ENCODE measurements at places on chromosomes 3 and 15.

DNA sequence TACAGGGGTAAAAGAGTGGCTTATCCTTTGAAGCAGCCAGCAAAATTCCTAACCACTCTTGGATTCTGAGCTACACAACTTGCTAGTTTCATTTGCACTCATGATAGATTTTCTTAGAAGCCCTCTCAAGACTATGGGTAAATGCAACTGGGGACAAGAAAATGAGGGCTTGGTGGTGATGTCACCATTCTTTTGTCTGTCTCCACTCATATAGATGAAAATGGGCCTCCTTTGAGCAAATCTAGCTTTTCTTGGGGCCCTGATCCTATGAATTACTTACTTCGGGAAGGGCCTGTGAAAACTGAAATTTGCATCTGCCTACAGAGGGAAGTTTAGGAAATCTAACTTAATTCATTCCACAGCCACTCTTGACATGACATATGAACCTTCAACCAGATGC is 486.3 kb downstream of the MAGI1 start:
- DNase-seq: no peak

GRCh38 chr3:114110439-114110838 is 53.9 kb downstream of the QTRT2 start:
- no peak for DNase-seq

GRCh38 chr15:88664151-88664778 is 25.4 kb downstream of the ISG20 start:
- DNase-seq: peak; percentile 64

DNA sequence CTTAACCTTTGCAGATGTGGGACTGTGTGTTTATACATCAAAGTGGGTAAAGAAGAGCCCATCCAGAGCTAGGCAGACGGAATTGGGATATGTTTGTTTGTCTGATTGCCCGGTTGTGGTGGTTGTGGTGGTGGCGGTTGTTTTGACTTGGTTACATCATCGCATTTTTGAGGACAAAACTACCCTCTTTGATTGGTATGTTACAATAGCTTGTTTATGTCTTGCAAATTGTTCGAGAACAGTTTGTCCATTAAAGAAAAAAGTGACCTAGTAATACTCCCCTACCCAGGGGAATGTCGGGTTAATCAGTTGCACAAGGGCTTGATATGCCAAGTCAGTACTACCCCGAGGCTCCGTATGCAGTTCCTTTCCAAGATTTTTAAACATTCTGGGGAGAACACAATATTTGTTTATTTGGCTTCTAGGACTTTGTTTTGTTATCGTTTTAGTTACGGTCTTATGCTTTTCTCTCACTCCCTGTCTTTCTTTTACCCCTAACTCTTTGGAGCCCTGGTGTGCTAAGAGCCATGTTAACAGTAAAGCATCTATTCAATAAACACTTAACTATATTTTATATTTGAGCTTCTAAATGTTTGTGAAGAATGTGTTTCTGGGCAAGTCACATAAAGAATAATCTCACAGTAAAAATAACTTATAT is 315.4 kb downstream of the LPP start:
- DNase-seq: no peak

DNA sequence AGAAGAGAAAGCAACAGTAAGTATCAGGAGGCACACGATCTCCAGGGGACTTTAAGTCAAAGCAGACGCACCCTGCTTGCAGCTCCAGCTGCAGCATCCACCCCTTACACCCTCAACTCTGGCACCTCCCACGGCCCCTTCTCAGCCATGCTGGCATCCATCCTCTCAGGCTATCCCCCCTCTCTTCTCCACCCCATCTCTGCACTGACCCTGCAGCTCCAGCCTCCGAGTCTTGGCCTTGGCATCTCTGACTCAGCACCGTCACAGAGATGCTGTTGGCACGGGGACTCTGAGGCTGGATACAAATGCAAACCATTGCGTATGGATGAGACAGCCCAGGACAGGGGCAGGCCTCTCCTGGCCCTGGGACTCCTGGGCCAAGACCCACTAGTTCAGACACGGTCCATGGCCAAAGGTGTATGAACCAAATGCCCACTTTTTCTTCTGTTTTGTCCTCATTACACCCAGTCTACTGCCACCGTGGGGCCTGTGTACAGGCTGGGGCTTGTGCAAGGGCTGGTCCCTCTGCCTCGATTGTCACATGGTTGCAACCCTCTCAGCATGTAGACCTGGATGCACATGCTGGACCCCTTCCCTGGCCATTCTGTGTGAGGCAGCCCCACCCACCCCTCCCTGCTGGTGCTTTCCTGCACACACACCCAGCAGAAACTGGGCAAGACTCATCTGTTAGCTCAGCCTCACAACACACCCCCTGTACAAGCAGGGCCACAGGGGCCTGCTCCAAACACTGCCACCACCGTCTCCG is 18.7 kb upstream of the ZXDC start:
- DNase-seq: no peak

- no peak for DNase-seq
These were observed 108.1 kb downstream of the TPRA1 start for GRCh38 chr3:127482216-127483004.

- no peak for DNase-seq
These were observed 435.7 kb downstream of the NAALADL2 start for GRCh38 chr3:175294793-175295192.

GRCh38 chr3:140610544-140610943 is 67.3 kb upstream of the TRIM42 start:
- no peak for DNase-seq

- DNase-seq: no peak
These were observed 361.0 kb downstream of the SQOR start for GRCh38 chr15:45995800-45996199.

DNA sequence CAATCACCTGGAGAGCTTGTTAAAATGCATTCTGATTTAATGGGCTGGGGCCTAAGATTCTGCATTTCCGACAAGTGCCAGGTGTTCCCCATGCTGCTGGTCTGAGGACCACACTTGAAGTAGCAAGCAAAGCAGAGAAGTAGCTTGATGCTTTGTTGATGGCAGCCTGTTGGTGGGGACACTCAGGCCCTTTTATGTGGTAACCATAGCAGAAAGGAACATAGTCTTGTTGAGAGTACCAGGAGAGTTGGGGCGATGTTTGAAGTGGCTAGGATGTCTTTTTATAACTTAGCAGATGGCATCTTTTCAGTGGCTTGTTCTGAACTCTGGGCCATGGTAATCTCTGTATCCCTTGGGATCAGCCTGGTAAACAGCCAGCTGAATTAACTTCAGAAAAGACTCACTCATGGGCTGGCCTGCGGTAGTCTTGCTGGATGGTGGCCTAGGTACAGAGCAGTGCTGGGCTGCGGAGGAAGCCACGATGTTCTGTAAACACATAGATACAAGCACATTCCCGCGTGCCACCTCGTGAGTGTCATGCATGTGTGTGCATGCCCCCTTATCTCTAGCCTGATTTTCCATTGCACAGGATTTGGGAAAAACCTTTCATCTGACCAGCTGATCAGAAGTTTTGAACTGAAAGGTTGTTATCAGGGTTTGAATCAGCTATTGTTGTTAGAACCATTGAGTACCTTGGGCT is 292.4 kb upstream of the LRRFIP2 start:
- DNase-seq: no peak

- no peak for DNase-seq
These were observed at the start of gene KCNH8 for GRCh38 chr3:19147905-19148767. Gene KCNH8, plus strand, starts transcription at chr3:19148510. Its CDS starts 210 bp downstream, at chr3:19148720.

DNA sequence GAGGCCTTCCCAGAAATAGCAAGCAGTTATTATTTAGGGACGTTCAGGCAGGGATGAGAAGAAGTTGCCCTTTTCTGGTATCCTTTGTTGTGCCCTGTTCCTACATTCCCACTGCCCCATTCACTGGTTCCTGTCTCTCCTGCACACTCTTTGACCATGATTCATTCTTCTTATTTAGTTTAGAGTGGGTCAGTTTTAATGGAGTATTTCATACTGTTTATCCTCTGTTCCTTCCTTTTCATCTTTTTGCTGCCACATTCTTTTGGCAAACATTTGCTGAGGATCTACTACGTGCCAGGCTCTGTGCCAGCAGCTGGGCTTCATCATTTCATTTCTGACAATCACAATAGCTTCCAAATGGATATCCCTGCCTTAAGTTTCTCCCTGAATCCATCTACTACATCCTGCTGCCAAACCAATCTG is 11.8 kb upstream of the EID1 start:
- DNase-seq: peak; percentile 12

DNA sequence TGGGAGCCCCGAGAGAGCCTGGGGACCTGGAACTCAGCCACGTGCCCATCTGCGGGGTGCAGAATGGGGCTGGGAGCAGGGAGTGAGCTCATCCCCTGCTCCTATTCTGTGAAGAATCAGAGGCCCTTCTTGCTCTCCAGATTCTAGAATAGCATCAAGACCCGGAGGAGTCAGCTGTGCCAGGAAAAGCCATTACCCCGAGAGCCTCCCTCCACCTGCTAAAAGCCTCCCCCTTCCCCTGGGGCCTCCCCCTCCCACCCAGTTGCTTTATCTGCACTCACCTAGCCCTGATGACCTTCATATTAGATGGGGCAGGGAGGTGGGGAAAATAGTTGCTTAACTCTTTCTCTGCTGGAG is 23.1 kb downstream of the CCDC33 start:
- DNase-seq: no peak

- DNase-seq: no peak
These were observed 218.2 kb upstream of the NR2E3 start for GRCh38 chr15:71592203-71592602.

DNA sequence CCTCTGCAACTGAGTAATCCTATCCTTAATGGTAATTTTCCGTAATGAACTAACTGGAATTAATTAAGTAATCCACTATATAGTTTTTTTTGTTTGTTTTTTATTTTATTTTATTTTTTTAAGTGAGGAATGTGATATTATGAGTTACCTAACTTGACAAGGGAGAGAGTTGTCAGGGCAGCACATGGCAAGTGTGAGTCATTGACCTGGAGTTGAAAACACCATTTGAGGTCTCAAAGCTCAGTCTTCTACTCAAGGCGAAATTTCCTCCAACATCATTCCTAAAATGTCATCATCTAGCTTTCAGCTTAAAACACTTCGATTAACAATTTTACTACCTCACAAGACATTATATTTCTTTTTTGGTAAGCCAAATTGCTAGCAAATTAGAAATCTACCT is 87.8 kb downstream of the NECTIN3 start:
- DNase-seq: no peak

GRCh38 chr15:83207009-83207659 is 489 bp downstream of the HDGFL3 start:
- DNase-seq: peak; percentile 60

GRCh38 chr3:10876661-10877060 is 60.6 kb downstream of the SLC6A11 start:
- no peak for DNase-seq

DNA sequence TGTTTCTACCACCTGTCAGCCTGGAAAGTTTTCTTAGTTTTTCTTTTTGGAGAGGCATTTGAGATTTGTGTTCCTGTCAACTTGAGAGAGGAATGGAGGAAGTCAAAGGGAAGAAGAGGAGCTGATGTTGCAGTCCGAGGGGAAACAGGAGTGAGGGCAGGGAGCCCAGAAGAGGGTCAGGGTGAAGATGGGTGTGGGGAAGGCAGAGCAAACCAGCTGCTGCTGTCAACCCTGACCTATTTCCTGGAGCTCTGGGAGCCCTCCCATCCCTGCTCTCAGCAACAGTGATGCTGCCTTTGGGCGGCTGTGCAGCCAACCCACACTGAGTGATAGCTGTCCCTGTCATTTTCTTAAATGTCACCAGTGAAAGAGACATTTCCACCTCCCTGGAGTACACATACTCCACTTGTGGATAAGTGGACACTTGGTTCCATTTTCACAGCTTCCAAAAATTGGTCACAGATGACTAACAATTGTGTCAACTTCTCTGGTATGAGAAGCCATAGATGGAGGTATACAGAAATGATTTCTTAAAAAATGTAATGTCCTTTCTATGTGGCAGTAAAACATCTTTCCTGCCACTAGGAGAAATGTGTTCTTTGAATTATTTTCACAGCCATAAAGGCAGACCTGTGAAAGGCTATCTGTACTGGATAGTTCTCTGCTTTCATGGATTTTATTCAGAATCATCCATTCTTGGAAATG is 556.3 kb upstream of the TBL1XR1 start:
- DNase-seq: no peak

DNA sequence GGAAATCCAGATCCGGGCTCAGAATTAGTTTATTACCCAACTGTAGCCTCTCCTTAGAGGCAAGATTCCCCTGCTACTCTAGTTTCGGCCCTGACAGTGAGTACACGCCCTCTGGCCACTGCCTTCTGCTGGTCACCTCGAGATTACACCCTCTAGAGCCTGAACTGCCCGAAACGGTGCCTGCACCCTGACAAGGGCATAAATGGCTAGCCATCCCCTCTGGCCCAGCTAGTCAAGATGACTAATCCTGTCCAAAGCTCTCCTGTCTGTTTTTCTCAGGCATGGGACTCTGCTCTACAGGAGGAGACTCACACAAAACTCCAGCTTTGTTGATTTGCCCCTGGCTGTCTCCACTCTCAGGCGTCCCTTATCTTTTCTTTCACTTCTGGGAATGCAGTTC is 150.5 kb upstream of the UBE2E2 start:
- no peak for DNase-seq

- DNase-seq: peak; percentile 91
These were observed 7.6 kb downstream of the PFKFB4 start for GRCh38 chr3:48548729-48549705.

- no peak for DNase-seq
These were observed 129.2 kb downstream of the FAM43A start for GRCh38 chr3:194814878-194815357.

GRCh38 chr3:173253471-173253870 is 112.4 kb upstream of the SPATA16 start:
- no peak for DNase-seq

DNA sequence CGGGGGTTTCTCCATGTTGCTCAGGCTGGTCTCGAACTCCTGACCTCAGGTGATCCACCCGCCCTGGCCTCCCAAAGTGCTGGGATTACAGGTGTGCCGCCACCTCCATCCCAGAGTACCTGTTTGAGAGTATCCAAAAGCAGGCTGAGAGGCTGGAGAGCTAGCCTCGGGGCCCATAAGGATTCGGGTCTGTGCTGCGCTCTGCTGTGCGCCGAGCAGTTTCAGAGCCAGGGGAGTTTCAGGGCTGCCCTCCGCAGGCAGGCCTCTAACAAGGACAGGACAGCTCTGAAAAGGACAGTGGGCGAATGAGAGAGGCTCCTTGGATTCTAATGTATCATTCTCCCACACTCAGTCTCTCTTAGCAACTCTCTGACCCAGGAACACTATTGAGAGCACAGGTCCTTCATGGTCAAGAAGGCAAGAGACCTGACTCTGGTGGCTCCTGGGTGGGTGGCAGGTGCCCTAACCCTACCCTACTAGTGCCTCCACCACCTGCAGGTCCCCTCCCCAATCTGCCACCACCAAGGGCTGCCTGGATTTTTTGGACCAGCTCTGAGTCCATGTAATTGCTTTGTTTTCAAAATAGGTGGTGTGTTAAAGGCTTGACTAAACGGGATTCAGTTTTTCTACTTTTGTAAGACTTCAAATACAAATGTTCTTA is 27.8 kb downstream of the MAGEF1 start:
- no peak for DNase-seq

- DNase-seq: peak; percentile 73
These were observed 6.5 kb downstream of the SQOR start for GRCh38 chr15:45641374-45641781.

DNA sequence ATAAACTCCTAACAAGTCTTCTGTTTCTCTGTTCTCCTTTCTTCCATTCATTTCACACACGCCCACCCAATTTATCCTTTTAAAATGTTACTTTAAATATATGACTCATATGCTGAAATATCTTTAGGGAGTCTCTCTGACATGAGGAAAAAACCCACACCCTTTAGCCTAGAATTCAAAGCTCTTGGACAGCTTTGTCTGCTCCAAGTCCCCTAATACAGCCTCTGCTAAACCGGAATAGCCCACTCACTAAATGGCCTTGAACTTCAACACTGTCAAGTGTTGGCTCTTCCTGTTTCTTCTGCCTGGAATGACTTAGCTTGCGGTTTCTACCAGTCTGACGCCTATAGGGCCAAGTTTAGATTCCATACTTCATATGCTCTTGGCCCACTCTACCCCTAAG is 3.3 kb upstream of the CD96 start:
- DNase-seq: no peak
